ENCODE measurements at places on chromosomes 1 and 21. TPM values are rescaled to one million over a fixed set of nuclear protein-coding genes. Genes with fewer than 3 reads are reported as not detected.

GRCh38 chr1:19353596-19353995 lies 41.5 kb downstream of the SLC66A1 start:
- no peak for DNase-seq

Gene CYYR1
- total RNA-seq = 27.3 TPM

DNA sequence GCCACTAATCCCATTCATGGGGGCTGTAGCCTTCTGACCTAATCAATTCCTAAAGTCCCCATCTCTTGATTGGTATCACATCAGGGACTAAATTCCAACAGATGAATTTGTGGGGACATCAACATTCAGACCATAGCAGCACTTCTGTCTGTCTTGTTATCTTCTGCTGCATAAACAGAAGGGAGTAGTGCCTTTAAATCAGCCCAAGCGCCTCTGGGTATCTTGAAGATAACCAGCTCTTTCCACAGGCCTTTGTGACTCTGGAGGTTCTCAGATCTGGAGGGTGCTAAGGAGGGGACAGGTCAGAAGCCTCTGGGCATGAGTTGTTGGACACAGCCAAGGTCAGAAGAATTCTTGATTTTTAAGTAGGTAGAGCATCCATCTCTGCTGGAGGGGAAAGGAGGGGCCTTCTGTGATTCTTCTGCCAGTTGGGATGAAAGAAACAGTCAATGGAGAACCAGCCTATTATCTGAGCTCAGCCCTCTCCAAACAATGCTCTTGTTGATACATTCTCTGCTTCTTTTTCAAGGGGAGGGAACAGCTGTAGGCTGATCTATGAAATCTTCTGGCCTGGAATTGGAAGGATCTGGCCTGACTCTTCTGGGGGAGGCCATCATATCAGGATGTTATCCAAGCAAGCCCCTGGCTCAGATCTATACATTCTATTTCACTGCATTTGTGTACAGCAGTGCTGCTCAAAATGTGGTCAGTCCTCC lies 31.3 kb upstream of the LRIG2 start:
- no peak for DNase-seq

DNA sequence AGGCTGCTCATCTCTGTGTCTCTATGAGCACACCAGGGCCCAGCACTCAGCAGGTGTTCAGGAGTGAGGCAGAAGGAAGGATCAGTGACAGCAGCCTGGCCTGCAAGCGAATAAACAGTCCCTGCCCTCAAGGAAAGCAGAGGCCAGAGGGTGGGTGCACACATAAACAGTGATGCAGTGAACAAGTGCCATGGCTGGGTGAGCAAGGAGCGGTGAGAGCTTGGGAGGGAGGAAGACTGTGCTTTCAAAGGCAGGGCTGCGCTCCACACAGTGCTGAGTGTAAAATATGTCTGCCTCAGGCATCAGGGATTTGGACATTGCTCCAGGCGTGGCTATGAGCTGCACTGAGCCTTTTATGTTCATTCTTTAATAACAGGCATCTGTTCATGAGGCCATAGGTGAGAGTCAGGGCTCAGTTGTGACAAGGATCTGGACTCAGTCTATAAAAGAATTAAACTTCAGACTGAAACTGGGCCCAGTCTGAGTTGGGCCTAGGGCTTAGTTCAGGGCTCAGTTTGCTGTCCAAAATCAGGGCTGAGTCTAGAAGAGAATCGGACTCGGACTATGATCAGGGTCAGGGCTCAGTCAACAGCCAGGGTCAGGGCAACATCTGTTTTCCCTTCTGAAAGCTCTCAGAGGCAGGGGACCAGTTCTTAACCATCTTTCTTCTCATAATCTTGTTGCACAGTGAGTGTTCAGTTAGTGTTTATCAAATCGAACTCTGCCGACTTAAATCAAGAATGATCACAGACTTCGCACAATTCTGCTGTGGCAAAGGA lies 213.7 kb downstream of the FOXD2 start:
- DNase-seq = no peak

- DNase-seq = no peak
Measured at GRCh38 chr21:40278345-40278744, 411.1 kb downstream of the PCP4 start.

DNA sequence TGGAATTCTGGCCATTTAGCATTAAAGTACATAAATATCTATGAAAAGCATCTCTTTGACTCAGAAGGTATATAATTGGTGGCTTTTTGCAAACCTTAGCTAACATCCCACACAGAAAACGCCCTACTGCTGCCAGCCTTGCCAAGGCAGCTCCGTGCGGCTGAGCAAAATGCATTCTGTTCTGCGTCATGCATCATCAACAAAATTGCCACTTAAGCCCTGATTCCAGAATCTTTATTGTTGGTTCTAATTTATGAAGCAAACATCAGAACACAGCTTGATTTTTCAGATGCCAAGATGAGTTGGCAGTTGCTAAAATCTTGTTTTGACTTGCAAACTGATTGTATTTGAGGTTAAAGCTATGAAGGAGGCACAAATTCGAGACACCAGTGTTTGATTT lies 314.9 kb upstream of the DEPDC1 start:
- DNase-seq = no peak

Gene SLC22A15
- total RNA-seq = 10.3 TPM

DNA sequence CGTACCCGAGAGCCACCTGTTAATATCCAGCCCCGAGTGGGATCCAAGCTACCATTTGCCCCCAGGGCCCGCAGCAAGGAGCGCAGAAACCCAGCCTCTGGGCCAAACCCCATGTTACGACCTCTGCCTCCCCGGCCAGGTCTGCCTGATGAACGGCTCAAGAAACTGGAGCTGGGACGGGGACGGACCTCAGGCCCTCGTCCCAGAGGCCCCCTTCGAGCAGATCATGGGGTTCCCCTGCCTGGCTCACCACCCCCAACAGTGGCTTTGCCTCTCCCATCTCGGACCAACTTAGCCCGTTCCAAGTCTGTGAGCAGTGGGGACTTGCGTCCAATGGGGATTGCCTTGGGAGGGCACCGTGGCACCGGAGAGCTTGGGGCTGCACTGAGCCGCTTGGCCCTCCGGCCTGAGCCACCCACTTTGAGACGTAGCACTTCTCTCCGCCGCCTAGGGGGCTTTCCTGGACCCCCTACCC lies 1.4 kb downstream of the USP21 start:
- no peak for DNase-seq

DNA sequence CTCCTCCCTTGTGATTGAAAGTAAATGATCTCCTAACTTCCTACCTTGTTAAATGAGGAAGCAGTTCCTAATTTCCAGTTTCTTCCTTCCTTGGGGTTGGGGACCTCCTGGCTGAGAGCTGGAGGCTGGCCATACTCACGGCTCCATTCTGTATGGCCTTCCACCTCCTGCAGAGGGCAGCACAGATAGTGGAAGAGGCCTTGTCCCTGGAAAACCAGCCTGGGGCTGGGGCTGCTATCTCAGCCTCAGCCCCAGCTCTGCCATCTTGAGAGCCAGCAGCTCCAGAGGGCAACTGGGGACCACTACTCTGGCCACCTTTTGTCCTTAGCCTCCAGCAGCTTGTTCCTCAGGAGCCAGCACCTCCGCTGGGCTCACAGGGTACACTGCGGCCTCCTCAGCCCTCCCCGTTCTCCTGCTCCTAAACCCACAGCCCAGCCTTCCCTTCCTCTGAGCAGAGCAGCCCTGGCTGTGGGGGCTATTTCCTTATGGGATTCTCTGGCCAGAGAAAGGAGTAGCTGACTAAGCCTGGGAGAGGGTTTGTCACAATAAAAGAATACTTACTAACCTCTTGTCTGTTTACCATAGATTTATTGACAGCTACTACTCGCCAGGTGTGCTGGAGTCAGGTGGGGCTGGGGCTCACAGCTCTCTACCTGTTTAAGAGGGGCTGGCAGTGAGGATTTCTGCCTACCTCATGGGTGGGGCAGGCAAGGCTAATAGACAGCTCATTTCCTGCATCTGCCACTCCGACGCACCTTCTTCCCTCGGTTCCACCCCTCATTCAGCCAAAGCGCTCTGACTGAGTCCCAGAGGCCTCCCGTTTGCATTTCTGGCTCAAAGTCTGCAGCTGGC lies 6.3 kb downstream of the TMEM234 start:
- DNase-seq = no peak

Gene COL24A1
- total RNA-seq = 1.6 TPM

Gene HTR1D
- 0.11 TPM for total RNA-seq

DNA sequence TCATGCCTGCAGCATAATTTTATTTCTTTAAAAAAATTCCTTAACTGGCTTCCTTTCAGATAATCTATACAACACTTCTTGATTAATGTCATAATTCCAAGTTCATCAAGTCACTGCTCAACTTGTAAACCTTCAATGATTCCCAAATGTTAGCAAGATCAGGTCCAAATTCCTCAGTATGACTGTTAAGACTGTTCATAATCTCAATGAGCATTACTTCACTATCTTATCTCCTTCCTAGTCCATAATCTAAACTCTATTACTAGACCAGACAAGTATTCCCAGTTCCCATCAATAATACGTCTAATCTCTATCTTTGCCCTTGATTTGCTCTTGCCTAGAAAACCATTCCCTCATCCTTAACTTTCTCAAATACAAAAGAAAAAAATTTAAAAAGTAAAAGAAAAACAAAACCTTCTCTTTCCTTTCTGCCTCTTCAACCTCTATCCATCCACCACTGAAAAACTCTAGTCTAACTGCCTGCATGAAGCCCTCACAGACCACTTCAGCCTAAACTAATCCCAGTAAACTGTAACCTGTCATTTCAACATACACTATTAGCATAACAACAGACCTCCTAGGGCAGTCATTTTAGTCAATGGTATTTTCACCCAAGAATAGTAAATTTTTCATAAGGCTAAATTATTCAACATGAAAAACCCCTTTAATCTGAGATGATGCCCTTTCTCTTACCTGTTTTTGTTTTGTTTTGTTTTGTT lies 15.5 kb downstream of the LUZP1 start:
- DNase-seq = no peak

Gene SYT6
- total RNA-seq = not detected

DNA sequence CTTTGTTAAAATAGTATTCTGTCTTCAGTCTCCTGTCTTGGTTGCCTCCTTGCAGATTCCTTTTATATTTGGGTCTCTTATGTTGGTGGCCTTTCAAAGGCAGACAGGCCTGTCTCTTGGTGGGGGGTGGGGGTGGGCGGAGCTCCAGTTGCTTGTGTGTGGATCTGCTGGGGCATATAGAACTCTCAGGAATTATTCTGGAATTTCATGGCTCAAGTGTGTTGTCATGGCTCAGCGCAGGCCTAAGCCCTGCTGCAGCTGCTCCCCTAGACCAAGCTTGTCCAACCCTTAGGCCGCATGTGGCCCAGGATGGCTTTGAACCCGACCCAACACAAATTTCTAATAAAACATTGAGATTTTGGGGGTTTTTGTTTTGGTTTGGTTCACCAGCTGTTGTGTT lies 8.0 kb downstream of the C1orf35 start:
- DNase-seq = no peak

DNA sequence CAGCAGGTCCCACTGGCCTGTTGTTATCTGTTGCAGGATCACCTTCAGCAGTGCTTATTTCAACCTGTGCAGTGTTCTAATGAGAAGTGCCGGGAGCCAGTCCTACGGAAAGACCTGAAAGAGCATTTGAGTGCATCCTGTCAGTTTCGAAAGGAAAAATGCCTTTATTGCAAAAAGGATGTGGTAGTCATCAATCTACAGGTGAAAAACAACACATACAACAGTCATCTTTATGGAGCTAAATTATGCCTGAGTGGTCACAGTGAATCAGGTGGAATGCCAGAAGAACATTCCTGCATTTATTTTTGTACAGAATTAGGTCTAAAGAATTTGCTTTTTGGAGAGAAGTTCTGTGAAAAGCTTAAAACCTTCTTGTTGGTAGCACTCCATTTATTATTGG lies 33.2 kb downstream of the TRAF5 start:
- no peak for DNase-seq

Gene HSD17B7
- total RNA-seq = 4.2 TPM

- DNase-seq = no peak
Measured at GRCh38 chr1:98975113-98975512, 29.5 kb downstream of the PLPPR5 start.

DNA sequence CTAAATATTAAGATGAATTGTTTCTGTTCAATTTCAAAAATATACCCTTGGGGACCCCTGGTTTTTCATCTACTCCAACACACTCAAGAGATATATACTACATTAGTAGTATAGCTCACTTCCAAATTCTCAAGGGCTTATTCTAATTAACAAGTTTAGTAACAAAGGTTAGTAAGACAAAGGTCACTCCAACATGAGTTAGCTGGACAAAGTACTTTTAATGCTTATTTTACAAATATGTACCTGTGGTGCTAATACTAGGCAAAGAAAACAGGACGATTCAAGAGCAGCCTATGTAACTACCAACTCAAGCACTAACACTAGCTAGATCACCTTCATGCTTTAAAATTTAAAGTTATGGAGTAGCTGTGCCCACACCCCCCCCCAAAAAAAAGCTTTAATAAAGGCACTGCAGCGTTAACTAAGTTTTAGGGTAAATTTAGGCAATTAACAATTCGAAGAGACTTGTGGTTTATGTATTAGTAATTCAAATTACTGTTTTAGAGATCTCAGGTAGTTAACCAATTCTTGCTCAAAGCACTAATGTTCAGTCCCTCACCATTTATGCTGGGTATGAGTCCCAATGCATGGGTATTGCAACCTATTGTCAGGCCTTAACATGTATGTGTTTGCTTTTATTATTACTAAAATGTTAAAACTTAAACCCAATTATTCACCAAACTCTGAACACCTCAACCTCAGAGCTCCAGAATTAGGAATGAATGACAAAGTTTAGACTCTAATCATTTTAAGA lies 14.1 kb downstream of the HNRNPU start:
- DNase-seq = no peak

Gene IGSF3
- 15.8 TPM for total RNA-seq

Gene MTMR11
- total RNA-seq = 3.5 TPM

Gene GPR161
- total RNA-seq = 3.0 TPM

Gene NBPF3
- 4.6 TPM for total RNA-seq

- no peak for DNase-seq
Measured at GRCh38 chr1:65489481-65489880, 69.0 kb downstream of the LEPR start.

DNA sequence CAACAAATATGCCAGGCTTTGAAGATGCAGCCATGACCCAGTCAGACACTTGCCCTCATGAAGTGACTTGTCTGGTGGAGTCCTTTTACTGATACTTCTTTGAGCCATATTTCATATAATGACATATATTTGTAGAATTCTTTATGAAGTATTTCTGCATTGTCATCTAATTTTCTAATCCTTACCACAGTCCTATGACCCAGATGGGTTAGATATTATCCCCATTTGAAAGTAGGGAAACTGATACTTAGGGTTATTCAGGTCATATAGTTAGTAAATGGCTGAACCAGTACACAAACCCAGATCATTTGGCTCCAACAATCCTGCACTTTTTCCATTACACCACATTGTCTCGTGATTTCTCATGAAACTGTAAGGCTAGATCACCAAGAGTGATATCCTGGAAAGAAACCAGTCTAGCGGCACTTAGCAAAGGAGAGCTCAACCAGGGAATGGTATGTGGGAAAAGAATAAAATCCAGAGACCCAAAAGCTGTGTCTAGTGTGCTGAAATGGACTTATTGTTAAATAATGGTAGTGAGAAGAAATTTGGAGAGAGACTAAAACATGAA lies 49.6 kb downstream of the ZFYVE9 start:
- DNase-seq = no peak

GRCh38 chr1:197614916-197615692 lies 160.2 kb downstream of the DENND1B start:
- no peak for DNase-seq

Gene MATN1
- total RNA-seq = not detected

GRCh38 chr1:53324728-53325297 lies 3.1 kb downstream of the LRP8 start:
- peak; percentile 16 for DNase-seq

Gene FAM78B
- total RNA-seq = 3.4 TPM

Gene AGMAT
- total RNA-seq = 0.11 TPM

All from Right ventricle myocardium inferior (tissue), 1 donor.